ENCODE measurements at places on chromosomes 6 and 20.

GRCh38 chr6:91497770-91498169 lies 910.9 kb upstream of the MAP3K7 start:
- no peak for DNase-seq

GRCh38 chr6:112343390-112343789 lies 3.7 kb upstream of the RFPL4B start:
- no peak for DNase-seq

GRCh38 chr6:129417416-129418086 lies 292.4 kb downstream of the ARHGAP18 start:
- no peak for DNase-seq

DNA sequence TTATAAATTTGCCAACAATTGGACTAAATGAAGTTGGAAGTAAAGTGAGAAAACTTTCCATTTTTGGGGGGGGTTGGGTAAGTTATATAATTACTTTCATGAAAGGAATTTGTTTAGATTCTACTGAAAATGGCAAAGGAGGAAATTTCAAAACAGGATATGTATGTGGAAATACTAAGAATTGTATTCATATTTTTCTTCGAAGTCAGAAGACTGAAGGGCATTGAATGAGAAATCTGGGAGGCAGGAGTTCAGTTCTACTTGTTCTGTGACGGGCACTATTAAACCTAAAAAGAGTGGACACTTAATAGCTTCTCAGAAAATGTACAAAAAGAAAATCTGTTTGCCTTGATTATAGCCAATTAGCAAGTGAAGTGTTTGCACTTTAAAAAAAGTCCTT lies 114.7 kb downstream of the PRIM2 start:
- DNase-seq: no peak

- DNase-seq: no peak
Observed at GRCh38 chr6:75759207-75759606, 10.2 kb downstream of the MYO6 start.

GRCh38 chr6:5279891-5280338 lies 18.6 kb downstream of the FARS2 start:
- DNase-seq: no peak

DNA sequence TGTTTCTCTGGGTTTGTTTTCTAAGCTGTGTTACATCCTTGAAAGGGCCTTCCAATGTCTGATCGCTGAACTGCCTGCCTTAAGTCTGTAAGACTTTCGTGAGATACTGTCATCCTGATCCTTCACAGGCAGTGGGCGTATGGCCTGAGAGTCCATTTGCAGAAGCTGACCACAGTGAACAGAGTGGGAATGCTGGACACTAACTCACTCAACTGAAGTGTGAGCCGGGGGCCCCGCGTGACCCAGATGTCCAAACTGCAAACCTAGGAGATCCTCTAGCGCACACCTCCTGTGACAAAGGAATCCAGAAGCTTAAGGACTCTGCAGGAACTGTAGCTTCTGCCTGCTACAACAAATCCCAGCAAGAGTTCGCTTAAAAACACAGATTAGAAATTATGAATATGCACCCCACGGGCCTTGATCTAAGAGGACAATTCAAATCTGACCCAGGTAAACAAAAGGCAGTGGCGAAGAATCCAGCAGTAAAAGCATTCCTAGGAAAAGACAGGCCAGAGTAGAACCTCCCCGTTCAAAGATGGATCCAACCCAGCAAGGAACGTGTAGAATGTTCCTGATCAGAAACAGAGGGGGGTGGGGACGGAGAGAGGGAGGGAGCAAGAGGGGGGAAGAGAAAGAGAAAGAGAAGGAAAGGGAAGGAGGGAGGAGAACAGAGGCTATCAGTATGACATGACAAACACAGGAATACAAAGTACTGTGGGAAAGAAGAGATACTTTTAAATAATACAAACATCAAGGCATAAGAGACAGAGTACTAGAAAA lies 135.0 kb upstream of the AFDN start:
- no peak for DNase-seq

- DNase-seq: no peak
Observed at GRCh38 chr6:3088968-3089367, 20.7 kb downstream of the RIPK1 start.

- no peak for DNase-seq
Observed at GRCh38 chr6:152270301-152270925, 366.7 kb downstream of the SYNE1 start.

DNA sequence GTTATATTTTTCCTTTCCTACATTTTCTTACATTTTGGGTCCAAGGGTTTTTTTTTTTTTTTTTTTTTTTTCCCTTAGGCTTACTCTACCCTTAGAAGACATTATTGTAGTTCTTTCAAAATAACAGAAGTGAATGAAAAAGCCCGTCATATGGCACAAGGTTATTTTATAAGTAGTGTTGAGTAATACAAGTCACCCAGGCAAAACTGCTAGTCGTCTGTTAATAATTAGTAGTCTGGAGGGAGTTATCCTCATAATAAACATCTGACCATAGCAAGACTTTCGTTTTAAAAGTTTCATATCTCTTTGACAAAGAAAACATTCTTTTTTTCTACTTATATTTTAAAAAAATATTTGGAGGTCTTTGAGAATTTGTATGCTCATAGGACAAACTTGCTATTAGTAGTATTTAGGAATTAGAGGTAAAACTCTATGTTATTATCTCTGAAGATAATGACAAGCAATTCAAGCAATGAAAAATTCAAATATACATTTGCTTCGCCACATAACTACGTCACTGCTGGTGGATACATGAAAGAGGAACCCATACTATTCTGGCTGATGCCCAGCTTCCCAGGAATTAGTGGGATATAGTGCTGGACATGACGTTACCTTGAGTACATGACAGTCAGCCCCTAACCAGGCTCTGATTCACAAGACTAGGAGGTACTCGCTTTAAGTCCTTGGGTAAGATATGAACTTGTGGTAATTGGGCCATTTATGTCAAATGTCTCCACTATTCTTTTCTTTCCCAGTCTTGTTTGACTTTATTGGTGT lies 532.8 kb downstream of the GRIK2 start:
- no peak for DNase-seq

- no peak for DNase-seq
Observed at GRCh38 chr20:62551407-62552323, 75.9 kb upstream of the GATA5 start.

GRCh38 chr6:11298651-11299420 lies 66.4 kb upstream of the NEDD9 start:
- no peak for DNase-seq

DNA sequence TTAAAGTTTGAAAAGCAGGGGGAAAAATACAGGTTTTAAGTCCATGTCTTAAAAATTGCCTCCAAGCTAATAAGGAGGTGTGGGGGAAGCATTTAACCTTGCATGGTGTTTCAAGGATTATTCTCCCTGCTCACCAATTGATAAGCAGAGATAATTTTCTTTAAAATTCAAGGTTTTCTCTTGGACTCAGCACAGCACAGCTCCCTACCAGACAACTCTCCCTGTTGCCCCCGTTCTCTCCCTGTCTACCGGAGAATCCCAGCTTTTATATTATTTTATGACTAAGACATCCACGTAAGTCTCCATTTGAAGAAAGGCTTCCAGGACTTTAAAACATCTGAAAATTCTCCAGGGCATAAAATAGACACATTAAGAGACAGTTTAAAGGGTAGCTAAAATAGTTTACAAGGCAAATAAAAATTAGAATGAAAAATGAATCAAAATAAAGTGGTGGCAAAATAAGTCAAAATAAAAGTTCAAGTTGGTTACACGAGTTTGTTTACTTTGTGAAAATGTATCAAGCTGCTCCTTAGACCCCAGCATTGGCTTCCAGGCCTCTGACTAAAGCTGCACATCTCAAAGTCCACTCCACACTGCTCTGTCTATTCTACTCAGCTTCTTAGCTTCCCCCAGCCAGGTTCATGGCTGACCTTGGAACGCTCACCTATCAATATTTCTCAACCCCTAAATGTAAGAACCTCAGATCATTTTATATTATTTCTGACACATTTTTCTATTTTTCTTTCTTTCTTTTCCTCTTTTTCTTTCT lies 188.6 kb upstream of the PLCB4 start:
- no peak for DNase-seq

- DNase-seq: no peak
Observed at GRCh38 chr20:38961530-38962043, 557 bp upstream of the DHX35 start.

- no peak for DNase-seq
Observed at GRCh38 chr6:97021194-97021593, 96.7 kb downstream of the KLHL32 start.

Data from esophagus squamous epithelium (tissue), 5 donors.